ENCODE measurements at places on chromosomes 13 and 19.

DNA sequence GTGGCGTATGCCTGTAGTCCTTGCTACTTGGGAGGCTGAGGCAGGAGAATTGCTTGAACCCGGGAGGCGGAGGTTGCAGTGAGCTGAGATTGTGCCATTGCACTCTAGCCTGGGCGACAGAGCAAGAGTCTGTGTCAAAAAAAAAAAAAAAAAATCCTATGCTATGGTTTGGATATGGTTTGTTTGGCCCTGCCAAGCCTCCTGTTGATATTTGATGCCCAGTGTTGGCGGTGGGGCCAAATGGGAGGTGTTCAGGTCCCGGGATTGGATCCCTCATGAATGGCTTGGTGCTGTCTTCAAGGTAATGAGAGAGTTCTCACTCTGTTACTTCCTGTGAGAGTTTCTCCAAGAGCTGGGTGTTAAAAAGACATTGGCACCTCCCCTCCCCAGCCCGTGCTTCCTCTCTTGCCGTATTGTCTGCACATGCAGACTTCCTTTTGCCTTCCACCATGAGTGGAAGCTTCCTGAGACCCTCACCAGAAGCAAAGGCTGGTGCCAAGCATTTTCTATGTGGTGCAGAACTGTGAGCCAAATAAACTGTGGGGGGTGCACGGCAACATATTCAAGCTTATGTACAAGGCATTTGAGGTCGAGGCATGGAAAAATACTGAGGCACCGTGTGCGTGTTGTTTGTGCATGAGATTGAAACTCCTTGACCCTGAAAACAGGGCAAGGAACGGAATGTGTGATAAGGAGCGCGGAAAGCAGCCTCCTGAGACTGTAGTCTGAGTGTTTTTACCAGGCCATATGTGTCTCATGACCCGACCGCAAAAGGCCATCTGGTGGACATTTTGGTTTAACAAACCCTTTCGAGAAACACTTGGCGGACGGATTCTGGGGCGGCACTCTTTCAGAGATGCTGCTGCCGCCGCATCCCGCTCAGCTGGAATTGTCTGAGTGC, 7.3 kb downstream of the SIGLEC9 start:
- DNase-seq: no peak

- no peak for DNase-seq
These were observed 43.3 kb downstream of the TNFSF11 start for GRCh38 chr13:42617221-42617620.

- DNase-seq: no peak
These were observed 22.8 kb downstream of the KCTD15 start for GRCh38 chr19:33819506-33819879.

- no peak for DNase-seq
These were observed 199.7 kb downstream of the IRS2 start for GRCh38 chr13:109586509-109587346.

GRCh38 chr19:38441657-38442348, 8.3 kb downstream of the RYR1 start:
- DNase-seq: no peak

DNA sequence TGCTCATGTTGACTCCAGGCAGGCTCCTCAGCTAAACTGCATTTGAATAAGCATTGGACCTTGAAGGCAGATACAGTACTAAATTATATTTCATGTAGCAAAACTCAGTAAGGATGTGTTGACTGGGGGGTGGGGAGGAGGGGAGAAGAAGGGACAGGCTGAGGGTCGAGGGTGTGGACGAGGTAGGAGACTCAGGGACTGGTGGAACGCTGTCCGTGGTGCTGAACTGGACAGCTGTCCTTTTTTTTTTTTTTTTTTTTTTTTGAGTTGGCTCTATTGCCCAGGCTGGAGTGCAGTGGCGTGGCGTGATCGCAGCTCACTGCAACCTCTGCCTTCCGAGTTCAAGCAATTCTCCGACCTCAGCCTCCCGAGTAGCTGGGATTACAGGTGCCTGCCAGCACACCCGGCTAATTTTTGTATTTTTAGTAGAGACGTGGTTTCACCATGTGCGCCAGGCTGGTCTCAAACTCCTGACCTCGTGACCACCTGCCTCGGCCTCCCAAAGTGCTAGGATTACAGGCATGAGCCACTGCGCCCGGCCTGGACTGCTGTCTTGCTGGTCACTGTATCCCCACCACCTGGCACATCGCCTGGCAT, 33.2 kb upstream of the CASP14 start:
- DNase-seq: peak; percentile 45

- peak; percentile 74 for DNase-seq
These were observed 8.9 kb upstream of the MYO1F start for GRCh38 chr19:8585894-8586750.

DNA sequence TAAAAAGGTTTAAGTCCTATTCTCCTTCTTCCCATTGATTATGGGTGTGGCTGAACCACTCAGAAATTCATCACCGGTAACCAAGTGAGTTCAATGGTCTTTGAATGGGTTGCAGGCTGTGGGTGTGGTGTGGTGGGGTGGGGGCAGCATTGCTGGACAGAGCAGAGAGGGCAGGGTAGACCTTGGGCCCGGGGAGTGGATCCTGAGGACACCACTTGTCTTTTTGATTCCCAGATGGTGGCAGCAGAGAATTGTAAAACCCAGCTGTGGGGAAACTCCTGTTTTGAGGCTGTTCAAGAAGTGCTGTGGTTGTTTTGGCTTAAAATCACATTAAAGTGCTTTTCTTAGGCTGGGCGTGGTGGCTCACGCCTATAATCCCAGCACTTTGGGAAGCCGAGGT, 45.8 kb upstream of the RGCC start:
- DNase-seq: peak; percentile 7

GRCh38 chr19:41430922-41431321, 3.7 kb upstream of the B3GNT8 start:
- no peak for DNase-seq

DNA sequence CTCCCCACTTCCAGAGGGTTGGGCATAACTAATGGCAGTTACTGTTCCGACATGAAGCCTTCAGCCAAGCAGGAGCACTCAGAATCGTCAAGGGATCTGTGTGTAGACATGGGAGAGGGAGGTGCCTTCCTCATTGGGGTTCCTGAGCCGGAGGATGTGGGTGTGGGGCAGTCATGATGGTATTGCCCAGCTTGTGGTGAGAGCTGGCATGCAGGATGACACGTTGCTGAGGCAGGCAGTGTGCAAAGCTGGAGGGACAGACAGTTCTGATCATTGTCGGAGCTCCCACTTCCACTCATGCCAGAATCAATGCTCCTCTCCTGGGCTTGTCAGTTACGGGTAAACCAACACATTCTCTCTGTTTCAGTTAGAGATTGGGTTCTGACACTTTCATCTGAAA, 83.9 kb upstream of the TSC22D1 start:
- DNase-seq: no peak

- DNase-seq: peak; percentile 81
These were observed at the start of gene CNN2 for GRCh38 chr19:1025960-1026782. Gene CNN2 (plus strand): TSS chr19:1026608. CDS start chr19:1026662, 54 bp downstream.

DNA sequence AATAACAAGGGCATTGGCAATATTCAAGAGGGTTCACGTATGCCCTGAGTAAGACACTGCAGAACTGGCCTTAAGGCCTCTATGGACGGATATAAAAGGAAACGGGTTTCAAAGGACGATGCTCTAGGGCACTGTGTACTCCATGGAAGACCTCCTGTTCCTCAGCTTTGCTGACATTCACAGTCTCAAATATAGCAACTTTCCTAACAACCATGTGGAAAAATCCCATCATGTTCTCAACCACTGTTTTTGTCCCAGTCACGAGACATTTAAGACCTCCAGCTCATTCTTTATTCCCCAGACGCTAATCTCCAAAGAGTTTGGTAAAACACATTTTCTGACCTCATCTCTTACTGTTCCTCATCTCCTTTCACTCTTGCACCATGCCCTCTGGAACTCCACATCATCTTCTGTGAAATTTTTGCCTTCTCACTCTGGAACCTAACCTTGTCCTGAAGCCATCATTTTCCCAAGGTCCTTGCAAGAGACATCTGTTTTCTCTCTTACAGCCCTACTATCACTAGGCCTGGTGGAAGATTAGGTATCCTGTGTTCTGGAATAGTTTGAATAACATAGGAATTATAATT, 37.6 kb downstream of the SPRY2 start:
- no peak for DNase-seq

GRCh38 chr19:13298565-13299481, 148.6 kb downstream of the IER2 start:
- DNase-seq: no peak

DNA sequence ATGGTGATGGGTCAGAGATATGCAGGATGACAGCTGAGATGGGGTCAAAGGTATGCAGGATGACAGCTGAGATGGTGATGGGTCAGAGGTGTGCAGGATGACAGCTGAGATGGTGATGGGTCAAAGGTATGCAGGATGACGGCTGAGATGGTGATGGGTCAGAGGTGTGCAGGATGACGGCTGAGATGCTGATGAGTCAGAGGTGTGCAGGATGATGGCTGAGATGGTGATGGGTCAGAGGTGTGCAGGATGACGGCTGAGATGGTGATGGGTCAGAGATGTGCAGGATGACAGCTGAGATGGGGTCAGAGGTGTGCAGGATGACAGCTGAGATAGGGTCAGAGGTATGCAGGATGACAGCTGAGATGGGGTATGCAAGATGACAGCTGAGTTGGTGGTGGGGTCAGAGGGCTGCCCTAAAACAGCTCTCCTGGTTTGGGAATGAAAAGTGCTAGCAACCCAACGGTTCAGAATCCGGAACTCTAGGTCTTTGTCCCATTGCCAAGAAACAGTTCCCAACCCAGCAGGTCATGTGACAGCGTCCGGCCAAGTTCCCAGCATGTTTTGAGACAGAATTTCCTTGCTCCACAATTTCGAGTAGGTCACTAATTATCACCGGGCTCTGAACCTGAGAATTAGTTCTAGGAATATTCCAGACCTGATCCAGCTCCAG, 3.2 kb downstream of the SELENOW start:
- no peak for DNase-seq

- no peak for DNase-seq
These were observed 586.5 kb downstream of the SLITRK5 start for GRCh38 chr13:88257706-88258105.

DNA sequence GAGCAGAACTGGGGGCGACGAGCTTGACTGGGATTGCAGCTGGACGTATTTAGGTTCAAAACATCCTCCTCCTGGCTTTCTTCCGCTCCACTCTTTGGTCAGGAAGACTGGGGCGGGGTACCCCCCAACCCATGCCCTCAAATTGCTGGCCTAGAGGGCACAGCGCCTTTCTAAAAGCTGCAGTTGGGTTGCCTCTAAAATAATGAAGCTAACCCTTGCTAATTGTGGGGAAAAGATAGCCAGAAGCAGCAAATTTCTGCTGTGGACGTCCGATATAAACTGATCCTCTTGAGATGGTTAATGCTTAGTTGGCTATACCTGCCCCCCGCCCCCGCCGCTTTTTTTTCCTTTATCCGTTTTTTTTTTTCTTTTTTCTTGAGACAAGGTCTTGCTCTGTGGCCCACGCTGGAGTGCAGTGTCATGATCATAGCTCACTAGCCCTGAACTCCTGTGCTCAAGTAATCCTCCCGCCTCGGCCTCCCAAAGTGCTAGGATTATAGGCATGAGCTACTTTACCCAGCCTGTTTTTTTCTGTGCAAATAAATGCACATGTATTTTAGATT, 754 bp upstream of the CHERP start:
- DNase-seq: no peak

- DNase-seq: no peak
These were observed 8.9 kb upstream of the MAB21L1 start for GRCh38 chr13:35485424-35485823.

DNA sequence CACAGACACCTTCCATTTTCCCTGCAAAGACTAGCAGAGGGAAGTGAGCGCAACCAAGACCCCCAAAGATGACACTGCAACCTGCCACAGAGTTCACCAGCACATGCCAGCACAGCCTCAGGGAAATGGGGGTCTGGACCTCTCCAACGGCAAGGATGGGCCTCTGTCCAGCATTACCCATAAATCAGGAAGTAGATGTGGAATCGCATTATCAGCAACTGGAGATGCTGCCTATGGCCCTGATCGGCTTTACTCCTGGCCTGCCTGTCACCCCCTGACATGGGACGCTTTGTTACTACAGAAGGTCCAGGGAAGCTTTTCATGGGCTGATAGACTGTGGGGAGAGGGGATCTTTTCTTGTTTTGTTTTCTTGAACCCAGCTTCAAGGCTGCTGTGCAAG, 41.4 kb upstream of the POU2F2 start:
- DNase-seq: no peak

- no peak for DNase-seq
These were observed 3.0 kb downstream of the TTYH1 start for GRCh38 chr19:54418030-54418929.

DNA sequence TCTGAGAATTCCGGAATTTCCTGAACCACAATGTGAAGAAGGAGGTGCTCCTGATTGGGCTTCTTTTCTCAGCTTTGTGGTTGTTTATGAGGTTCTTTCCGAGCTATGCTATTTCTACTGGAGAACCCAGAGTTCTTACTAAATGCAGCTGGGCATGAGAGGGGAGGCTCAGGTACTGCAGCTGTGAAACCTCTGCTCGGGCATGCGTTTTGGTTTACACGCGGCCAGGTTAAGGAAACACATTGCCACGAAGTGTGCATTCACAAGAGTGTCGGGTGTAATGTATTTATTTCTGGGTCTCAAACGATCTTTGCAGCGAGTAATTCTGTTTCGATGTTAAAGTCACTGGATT, 661 bp upstream of the MIR17HG start:
- DNase-seq: peak; percentile 23

DNA sequence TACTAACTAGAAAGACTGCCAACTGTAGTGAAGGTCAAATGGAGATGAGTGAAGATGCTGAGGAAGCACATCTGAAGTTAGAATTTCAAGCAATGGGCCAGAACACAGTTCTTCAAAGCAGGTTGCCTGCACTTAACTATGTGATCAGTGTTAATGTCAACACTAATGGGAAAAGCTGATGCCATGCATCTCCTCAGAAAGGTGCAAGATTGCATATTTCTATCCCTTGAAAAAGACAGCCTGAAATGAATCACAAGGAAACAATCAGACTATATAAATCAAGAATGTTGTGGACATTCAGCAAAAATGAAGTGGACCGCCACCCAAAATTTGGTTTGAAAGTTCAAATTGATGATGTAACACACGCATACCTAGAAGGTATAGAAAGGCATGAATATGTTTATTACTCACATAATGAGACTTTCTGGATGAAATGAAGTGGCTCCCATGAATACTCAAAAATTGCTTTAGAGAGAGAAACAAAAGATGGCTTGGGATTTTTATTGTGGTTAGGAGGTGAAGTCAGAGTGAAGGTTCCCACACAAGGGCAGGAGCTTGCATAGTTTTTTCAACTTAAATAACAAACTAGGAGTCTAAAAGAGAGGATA, 522.4 kb downstream of the KCTD12 start:
- no peak for DNase-seq

DNA sequence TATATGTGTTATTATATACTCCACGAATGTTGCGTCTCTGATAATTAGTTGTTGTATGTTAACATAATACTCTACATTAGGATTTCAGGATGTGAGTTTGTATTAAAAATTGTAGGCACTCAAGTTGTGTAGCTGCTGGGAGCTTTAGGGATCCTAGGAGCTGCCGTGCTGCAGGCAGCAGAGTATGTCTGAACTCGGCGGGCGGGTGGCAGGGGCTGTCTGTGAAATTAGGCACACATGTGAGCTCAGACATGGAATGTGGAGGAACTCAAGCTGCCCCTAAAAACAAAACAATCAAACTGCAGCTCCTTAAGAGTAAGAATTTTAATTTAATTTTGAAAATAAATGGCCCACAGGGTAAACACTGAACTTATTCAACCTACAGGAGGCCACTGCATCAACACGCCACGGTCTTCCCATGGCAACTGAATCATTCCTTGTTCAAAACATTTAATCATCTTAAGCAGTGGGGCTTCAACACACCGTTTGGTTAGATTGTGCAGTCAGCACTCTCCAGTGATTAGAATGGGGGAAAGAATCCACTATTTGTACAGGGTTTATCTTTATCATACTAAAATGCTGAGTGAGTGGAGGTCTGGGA, 22.7 kb downstream of the SERTM1 start:
- DNase-seq: no peak

GRCh38 chr19:4831304-4831978, at the start of gene TICAM1:
Gene TICAM1 (minus strand): TSS chr19:4831712. CDS start chr19:4818377, 13,335 bp downstream.
- peak; percentile 60 for DNase-seq

Measured in T47D (cell line).